ENCODE measurements at places on chromosomes 3 and 15.

DNA sequence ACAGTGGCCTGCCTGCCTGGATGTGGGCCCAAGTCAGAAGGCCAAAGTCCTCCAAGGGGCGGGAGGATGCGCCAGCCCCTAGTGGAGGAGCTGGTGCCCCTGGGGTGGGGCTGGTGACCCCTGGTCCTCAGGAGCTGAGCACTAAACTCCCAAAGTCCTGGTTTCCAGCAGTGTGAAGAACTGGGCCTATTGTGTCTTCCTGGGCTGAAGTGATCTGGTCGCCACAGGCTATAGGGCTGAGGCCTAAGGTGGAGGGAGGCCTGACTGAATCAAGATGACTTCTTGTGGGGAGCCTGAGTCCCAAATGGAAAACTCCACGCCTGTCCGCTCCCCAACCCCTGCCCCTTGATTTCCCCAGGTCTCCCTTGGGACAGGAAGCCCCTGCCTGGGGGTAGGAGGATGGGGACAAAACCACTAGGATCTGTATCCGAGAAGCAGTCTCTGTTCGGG, 753 bp upstream of the FES start:
- DNase-seq = no peak

DNA sequence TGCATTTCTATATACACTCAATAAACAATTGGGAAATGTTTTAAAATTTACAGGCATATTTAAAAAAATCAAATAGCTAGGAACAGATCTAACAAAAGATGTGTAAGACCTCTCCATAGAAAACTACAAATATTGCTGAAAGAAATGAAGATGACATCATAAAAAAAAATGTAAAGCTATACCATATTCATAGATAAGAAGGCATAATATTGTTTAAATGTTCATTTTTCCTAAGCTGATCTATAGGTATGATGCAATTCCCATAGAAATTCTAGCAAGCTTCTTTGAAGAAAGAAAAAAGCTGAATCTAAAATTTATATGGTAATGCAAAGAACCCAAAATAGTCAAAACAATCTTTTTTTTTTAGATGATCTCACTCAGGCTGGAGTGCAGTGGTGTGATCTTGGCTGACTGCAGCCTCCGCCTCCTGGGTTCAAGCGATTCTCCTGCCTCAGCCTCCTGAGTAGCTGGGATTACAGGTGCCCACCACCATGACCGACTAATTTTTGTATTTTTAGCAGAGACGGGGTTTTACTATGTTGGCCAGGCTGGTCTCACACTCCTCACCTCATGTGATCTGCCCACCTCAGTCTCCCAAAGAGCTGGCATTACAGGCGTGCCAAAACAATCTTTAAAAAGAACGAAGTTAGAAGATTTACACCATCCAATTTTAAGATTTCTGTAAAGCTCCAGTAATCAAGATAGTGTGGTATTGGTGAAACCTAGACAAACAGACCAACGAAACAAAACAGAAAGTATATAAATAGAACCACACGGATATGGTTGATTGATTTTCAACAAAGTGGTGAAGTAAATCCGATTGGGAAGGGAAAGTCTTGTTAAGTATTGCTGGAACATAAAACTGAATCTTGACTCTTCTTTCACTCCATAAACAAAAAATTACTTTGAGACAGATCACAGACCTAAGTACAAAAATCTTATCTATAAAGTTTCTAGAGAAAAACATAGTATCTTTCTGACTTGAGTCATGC, 6.3 kb upstream of the BHLHE40 start:
- DNase-seq = no peak

DNA sequence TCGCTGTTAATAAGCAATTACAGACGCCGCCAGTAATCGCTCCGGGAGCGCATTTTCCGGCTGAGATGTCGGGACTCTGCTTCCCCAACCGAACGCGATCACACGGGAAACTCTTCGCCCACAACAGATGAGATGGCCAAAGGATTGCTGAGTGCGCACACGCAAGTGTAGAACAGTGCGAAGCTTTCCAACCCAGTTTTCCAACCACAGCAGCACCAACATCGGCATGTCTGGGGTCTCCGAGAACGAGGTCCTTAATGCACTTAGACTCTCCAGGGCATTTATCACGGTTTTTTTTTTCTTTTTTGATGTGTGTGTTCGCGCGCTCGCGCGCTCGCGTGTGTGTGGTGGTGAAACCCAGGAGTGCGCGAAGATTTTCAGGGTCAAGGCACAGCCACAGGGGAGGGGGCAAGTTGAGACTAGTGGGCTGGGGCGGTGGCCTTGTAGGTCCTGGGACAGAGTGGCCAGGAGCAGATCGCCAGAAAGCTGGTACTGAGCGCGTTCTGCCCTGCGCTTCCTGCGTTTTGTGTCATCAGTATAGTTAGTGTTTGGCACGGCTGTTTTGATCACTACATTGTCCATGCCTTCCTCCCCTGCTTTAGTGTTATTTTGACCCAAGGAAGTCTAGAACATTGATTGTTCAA, 1.8 kb upstream of the EOMES start:
- DNase-seq = no peak

- DNase-seq = no peak
These were observed 22.4 kb upstream of the GOLGA6L10 start for GRCh38 chr15:82371656-82372055.

DNA sequence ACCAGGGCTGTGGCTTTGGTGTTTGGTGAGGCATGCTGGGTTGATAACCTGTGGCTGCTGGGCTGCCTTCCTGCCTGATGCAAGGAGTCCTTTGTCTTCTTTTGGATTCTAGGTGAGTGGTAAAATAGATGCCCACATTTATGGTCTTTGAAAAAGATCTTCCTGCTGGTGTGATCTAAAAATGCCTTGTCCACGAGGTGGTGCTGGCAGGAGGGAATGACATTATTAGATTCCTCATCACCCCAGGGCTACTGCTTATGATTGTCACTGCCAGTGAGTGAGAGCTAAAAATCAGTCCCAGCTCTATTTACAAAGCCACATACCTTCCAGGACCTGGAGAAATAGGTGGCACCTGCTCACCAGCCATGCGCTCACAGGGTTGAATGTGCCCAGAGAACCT, 355.5 kb upstream of the ROPN1 start:
- DNase-seq = no peak

DNA sequence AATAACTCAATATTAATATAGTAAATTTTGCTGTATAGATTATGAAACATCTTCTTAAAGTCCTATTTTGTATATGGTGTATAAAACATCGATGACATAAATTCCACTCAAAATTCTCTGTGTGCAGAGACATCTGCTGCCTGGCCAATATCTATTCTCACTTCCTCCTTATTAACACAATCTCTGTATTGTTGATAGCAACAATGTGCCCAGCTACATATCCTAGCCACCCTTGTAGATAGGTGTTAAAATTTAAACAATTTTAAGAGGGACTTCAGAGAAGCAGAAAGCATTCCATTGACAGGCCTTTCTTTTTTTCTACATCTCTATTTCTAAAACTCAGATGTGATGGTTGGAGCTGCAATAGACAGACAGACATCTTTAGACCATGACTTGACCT, 72.3 kb downstream of the FGF12 start:
- DNase-seq = no peak

DNA sequence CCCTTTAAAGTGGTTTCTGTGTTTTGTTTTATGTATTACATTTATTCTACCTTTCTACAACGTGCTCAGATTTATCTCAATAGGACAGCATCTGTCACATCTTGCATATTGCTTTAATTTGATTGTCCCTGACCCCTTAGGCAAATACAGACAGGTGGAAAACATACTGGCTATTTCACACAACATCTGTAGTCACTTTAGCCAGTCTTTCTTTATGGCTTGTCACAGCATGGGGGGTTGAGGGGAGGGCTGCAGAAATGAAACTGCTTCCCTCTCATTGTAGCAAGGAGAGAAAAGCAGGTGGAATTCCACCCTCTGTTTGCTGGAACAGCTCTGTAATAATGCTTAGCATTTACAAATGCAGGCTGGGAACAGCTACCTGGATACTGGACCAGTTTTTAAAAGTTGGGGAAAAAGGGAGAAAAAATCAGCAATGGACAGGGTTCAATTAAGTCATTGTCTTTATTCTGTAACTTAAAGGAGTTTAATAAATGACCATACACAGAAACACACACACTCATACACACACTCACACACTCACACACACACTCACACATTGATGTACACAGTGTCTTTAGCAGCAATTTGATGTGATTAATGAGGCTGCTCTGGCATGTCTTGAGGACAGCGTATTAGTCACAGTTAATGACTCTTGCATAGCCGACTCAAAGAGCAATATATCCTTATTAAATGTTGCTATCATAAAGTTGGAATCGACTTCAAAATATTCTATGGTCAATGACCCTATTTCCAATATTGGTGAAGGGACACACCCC, 283.7 kb upstream of the GBE1 start:
- DNase-seq = no peak

GRCh38 chr3:188391592-188391991, 237.6 kb downstream of the LPP start:
- no peak for DNase-seq

- DNase-seq = no peak
These were observed 6.5 kb downstream of the CHRNB4 start for GRCh38 chr15:78634210-78635145.

DNA sequence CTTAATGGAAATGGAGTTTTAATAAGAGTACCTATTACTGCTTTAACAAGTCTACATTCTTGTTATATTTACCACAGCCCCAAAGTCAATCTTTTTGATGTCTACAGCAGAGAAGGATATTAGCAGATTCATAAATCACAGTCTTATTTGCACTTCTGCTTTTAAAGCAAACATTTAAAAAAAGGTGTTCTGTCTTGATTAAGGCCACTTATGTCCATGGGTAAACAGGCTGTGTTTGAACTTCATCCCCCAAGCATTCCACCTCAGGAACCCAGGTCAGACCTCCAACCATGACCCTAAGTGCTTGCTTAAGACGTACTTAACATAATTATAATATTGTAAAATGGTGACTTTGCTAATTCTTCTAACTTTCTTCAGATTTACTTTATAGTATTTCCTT, 113.4 kb downstream of the CMSS1 start:
- DNase-seq = no peak

DNA sequence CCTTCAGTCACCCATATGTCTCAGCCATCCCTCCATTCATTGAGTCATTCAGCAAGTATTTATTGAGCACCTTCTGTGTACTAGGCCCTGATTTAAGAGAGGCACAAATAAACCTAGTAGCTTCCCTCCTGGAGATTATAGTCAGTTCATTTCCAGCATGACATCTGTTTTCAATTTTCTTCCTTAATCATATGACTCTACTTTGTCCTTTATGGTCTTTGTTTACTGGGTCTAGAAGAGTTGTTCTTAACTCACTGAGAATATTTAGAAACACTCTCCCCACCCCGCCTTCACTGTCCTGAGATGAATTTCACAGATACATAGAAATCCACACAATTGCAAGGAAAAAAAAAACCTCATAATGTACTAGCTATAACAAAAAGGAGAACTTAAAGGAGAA, 44.8 kb upstream of the ADAMTS9 start:
- no peak for DNase-seq

- DNase-seq = no peak
These were observed 70.8 kb downstream of the SEC22A start for GRCh38 chr3:123272547-123272946.

DNA sequence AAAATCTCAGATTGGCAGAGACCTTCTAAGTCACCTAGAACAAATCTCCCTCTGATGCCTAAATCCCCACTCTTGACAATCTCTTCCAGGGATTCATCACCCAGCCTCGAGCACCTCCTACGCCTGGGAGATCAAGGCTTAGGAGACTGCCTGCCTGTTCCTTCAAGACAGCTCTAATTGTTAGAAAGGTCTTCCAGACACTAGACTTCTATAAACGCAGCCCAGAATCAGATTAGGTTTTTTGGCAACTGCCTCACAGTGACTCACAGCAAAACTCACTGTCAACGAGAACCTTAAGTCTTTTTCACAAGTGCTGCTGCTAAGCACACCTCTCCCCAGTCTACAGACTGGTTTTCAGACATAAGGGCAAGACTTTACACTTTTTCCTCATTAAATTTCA, 23.1 kb downstream of the SRGAP3 start:
- DNase-seq = no peak

DNA sequence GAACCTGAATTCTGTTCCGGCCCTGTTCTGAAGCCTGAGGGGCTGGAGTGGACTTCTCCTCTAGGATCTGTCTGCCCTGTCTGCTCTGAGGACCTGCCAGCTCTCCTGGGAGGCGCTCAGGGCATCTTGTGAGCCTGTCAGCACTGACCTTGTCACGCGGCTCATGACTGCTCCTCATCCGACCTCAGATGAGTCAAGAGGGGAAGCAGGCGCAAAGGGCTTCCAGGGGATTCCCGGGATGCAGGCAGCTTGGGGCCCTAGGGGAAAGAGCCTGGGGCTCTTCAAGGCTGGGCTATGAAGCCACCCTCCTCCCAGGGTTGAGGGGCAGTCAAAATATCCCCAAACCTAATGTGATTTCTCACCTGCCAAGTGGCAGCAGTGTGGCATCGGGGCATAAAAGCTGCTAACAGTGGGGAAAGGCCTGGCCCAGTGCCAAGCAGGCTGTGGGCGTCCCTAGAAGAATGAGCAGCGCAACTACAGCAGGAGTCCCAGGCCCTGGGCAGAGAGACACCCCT, 27.6 kb upstream of the ANKDD1A start:
- DNase-seq = no peak

DNA sequence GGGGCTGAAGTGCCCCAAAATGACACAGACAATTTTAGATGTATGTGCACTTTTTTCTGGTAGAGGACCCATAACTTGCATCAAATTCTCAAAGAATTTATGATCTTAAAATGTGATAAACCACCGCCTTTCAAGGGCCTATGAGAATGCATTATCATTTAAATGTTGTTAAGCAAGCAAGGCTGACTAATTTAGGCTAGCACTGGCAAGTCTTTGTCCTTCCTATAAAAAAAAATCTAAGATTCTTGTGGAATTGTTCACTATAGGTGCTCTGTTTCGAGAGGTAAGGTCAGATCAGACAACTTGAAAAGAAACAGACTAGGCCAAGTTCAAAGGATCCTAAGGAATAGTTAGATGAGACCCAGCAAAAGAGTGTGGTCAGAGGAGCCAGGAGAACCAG, 128.9 kb upstream of the PHLDB2 start:
- DNase-seq = no peak

- DNase-seq = no peak
These were observed 558 bp upstream of the IL17RC start for GRCh38 chr3:9916346-9916733.

DNA sequence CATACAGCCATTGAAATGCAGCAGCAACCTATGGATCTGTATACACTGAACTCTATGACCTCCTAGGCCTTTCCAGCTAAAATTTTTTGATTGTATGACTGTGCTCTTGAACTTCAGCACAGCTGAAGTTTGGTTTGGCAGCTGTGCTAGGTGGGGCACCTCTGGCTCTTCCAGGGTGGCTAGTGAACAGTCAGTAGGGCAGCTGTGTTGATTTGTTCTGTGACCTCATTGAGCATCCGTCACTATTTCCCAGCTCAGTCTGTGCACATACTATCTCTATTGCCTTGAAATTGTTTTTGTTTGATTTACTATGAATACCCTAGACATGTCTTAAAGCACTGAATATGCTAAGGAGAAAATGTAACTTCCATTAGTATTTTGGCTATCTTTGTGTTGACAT, 363.2 kb upstream of the NAALADL2 start:
- DNase-seq = no peak

GRCh38 chr15:65077981-65078352, 1.4 kb downstream of the KBTBD13 start:
- no peak for DNase-seq

GRCh38 chr15:66188464-66188863, 65.1 kb downstream of the MEGF11 start:
- DNase-seq = peak; percentile 39

GRCh38 chr3:33277193-33277882, at the start of gene FBXL2:
FBXL2 (plus strand) TSS chr3:33277442; CDS start chr3:33277513, 71 bp downstream.
- DNase-seq = peak; percentile 80
